ENCODE measurements at places on chromosomes 2 and 18. TPM values are rescaled to one million over a fixed set of nuclear protein-coding genes. Genes with fewer than 3 reads are reported as not detected.
A peak's percentile ranks its signal among the peaks of the same experiment; 100 is the strongest.

GRCh38 chr18:78519394-78520062 is 460.1 kb upstream of the SALL3 start:
- no peak for DNase-seq

The TUBA3E gene
- total RNA-seq = not detected

DNA sequence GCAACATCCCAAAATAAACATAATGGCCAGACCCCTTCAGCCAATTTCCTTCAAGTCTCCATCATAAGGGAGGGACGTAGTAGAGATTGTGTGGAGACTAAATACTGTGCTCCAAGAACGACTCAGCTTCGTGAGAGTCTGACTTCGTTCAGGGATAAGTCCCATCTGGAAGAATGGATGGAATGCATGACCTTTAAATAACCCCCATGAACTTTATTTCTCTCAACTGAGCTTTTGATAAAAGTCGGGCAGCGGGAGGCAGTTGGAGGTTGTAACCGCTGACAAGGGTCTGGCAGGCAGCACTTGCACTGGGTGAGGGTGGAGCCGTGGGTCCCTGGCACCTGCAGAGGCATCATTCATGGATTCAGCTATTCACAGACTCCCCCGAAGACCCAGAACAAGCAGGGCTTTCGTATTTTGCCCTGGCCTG is 115.9 kb downstream of the ZFP36L2 start:
- DNase-seq = peak; percentile 56

GRCh38 chr2:6496376-6496775 is 369.3 kb downstream of the CMPK2 start:
- no peak for DNase-seq

DNA sequence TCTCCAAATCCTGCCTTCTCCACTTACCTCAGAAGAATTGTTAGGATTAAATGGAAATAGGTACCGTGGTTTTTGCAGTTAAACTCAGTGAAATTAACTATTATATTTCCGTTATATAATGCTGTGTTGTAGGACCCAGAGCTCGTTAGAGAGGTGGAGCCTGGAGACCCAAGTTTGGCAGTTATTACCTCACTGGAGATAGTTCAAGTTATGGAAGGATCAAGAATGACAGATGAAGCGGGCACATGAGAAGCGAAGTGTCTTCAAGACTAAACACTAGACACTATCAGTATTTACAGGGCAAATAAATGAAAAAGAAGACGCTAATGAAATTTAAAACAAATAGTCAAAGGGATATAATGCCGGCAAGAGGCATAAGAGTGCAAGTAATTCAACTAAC is 866 bp downstream of the CWC22 start:
- no peak for DNase-seq

The CRYBA2 gene
- not detected for total RNA-seq

- DNase-seq = peak; percentile 26
Measured at GRCh38 chr2:145751629-145752028, 1231.7 kb upstream of the ZEB2 start.

The G6PC2 gene
- total RNA-seq = not detected

DNA sequence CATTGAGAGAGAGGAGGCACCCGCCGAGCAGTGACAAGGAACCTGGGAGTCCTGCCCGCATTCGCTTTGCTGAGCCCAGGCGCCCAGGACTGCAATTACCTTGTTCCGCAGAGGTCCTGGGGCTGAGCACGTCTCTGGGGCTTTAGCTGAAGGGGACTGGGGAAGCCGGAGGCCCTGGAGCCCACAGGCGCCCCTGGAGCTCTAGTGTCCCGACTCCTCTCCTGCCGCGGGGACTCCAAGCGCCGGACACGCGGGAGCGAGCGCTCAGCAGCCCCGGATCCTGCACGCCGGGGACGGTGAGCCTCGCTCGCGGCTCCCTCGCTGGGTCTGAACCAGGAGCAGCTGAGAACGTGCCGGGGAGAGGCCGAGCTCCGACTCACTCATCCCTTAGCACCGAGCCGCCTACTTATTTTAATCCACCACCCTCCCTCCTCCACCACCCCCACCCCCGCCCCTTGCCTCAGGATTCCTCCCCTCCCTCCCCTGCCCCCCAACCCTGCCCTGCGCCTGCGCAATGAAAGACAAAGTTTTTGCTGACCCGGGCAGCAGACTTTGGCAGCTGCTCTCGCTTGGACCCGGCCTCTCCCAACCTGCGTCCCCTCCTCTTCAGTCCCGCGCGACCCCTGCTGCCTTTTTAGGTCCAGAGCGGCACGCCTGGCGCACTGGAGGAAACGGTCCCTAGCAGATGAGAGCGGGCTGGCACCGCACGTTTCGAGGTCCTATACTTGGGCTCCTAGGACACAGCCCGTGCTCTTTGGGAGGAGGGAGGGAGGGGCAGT is at the start of gene OSR1:
Gene OSR1 (minus strand): TSS at position 382 of the 779 bp plus-strand sequence. CDS start 4,818 bp downstream, outside the sequence.
- DNase-seq = no peak

GRCh38 chr18:35378574-35378896 is 1.4 kb upstream of the ZNF396 start:
- no peak for DNase-seq
